Frontal cortex (tissue), 4 donors: ENCODE measurements at places on chromosomes 6 and 20. TPM values are rescaled to one million over a fixed set of nuclear protein-coding genes. Genes with fewer than 3 reads are reported as not detected.
A peak's percentile ranks its signal among the peaks of the same experiment; 100 is the strongest.

The SLC24A3 gene
- 13.5 TPM for total RNA-seq

The CPNE5 gene
- total RNA-seq, result 12.6 TPM

The CYP24A1 gene
- total RNA-seq, result 0.41 TPM

The ITCH gene
- 102 TPM for total RNA-seq

The FAM229B gene
- total RNA-seq, result 24.1 TPM

The PLN gene
- 0.82 TPM for total RNA-seq

The WFDC5 gene
- not detected for total RNA-seq

The MROH8 gene
- total RNA-seq, result 5.3 TPM

- no peak for DNase-seq
These were observed 12.3 kb downstream of the BTBD3 start for GRCh38 chr20:11929947-11930346.

DNA sequence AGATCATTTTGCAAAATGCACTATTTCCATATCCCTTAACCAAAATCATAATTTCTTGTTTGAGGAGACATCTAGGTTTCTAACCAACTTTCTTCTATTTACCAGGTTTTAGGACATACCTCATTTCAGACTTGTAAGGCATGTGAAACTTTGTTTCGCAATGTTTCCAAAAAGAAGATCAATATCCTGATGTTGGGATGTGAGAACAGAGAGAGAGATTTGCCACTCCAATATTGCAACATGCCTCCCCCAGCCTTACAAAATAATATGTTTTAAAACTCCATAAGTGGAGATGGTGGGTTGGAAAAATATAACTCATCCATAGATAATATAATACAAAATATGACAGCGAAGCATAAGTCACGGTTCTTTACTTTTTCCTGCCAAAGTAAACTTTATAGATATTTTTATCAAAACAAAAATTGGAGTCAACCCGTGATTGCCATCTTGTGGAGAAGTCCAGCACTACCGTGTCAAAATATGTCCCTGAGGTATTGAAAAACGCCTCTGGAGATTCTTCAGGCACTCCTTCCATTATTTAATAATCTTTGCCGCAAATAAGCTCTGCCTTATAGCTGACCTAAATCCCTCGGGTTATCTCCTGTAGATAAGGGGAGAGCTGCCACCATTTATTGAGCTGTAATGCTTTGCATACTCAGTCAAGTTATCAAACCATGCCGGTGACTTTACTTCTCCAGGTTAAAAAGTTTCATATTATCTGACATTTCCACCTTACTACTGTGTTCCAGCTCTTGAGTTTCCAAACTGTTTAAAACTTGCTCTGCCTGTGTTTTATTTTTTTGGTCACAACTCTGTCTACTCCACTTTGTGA is 534.2 kb downstream of the HACE1 start:
- peak; percentile 12 for DNase-seq

GRCh38 chr6:119844387-119844786 is 494.8 kb upstream of the MAN1A1 start:
- no peak for DNase-seq

DNA sequence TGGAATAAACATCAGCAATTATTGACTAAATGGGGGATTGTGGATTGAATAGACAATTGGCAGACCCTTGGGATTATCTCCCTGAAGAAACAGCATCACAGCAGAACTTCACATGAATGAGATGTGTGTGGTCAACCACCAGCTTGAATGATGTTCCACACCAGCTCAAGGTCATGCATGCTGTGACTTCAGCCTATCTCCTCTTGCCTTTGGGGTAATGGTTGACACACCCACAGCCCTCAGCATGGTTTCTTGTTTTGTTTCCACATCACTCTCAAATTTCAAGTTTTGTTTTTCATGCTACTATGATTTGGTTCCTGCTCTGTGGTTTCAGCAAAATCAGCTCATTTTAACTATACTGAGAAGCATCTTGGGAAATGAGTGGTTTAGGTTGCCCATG is 94.3 kb downstream of the PAK5 start:
- DNase-seq, result no peak

- peak; percentile 60 for DNase-seq
These were observed 27.4 kb downstream of the MGME1 start for GRCh38 chr20:17995967-17996819.

GRCh38 chr6:136334465-136334846 is 44.8 kb upstream of the BCLAF1 start:
- no peak for DNase-seq

GRCh38 chr20:22842793-22843192 is 192.3 kb upstream of the SSTR4 start:
- DNase-seq, result no peak

DNA sequence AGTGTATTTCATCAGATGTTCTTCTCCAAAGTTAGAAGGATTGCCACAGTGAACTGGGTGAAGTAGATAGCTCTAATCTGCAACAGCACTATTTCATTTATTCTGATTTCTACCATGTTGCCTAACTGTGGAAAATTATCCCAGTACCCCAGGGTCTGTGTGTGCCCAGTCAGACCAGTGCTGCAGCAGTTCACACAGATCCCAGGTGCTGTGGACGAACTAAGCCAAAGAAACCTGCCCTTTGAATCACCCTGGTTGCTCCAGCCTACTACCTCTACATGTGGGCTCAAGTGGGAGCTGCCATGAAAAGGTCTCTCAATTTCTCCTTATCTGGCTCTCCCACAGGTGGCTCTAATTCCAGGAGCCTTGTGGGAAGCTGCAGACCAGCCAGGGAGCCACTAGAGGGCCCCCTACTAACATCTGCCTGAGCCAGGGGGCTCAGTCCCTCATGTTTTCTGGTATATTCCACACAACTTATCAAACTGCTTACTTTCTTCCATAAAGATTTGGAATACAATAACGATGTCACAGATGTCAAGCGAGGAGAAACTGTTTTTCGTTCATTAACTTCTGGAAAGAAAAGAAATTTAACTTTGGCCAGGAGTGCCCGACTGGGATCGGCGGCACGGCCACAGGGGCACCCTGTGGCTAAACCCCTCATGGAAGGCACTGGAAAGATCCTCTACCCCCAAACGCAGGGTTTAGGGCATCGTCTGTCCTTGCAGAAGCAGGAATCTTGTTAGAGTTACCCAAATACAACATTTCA is 31.6 kb upstream of the LY86 start:
- no peak for DNase-seq

DNA sequence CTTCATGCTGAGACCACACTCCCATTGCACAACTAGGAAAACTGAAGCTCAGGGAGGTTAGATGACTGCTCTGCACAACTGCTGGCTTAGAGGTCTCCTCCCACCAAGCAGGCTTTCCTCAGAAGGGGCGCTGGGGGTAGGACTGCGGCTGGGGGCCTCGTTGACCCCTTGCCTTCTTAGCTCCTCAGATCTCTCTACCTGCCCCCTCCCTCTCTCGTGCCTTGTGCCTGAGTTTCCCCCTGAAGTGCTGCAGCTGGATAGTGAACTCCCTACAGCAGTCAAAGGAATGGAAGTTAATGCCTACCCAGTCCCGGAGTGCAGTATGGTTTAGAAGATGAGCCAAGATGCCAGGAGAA is 149.8 kb downstream of the GRM4 start:
- no peak for DNase-seq

DNA sequence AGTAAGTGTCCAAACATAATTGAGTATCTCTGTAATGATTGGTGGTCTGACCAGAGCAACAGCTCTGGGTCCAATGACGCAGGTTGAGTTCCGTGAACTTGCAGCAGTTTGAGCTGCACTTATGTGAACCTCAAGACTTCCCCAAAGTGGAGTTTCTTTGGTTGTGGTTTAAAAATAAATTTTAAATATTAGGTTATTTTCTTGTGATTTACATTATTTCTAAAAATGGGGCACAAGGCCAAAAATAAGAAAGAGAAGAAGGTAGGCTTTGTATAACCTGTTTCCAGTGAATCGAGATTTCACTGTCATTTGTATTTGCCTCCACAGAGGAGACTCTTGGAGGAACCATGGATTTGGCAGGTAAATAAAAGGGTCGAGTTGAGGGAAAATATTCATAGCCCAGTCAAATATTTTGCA is 166.4 kb upstream of the ZNF217 start:
- no peak for DNase-seq

GRCh38 chr6:38552121-38552520 is 87.6 kb downstream of the BTBD9 start:
- DNase-seq, result no peak

DNA sequence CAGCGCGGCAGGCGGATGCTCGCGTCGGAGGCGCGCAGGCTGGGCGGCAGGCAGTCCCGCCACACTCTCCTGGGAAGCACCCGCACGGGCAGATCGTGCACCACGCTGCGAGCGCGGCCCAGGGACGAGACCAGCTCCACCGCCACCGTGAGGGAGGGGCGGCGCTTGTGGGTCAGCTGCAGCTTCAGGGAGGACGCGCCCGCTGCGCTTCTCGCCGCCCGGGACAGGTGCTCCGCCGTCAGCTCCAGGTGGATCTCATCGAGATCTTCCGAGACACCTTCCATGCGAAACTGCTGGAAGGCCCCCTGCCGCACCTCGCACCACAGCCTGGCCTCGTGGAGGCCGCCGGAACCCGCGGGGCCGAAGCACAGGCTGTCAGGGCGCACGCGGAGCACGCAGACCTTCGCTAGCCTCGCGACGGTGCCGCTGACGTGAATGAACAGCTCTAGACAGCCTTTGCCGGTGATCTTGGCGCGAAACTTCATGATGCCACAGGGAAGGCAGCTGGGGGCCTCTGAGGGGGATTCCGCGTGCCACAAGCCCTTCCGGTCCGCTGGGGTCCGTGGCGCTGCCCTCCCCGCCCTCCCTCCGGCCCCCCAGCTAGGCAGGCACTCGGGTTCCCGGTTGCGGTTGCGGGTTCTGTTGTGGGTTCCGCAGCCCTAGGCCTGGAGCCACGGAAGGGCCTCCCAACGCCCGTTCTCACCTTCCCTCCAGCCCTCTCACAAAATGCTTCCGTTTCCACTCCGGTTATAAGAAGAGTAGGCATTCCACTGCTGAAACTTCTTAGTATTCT is at the start of gene HUS1B:
Gene HUS1B (minus strand): TSS at position 641 of the 793 bp plus-strand sequence. CDS start 156 bp downstream, at position 485.
- DNase-seq, result no peak

- no peak for DNase-seq
These were observed 637.8 kb upstream of the EYS start for GRCh38 chr6:66344796-66345195.

- no peak for DNase-seq
These were observed 7.8 kb upstream of the DUSP22 start for GRCh38 chr6:284486-284885.

DNA sequence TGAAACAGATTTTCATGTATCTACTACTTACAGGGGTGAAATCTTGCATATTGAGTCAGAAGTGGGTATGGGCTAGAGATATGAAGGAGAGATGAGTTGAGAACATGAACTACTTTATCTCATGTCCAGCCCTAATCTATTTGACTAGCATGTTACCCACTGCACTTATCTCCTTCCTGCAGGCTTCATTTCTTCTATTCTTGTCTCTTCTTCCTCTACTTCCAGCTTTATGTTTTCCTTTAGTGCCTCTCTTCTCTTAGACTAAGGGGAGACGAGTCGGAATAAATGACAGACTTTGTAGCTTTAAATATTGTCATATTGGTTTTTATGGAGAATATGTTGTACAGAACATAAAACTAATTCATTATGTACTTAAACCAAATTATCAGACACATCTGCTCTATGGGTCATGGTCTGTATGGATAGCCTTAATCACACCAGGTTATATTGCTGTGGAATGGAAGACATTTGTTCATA is 5.3 kb downstream of the RAB32 start:
- no peak for DNase-seq

- DNase-seq, result no peak
These were observed 379.5 kb upstream of the SULF2 start for GRCh38 chr20:48164566-48165400.

DNA sequence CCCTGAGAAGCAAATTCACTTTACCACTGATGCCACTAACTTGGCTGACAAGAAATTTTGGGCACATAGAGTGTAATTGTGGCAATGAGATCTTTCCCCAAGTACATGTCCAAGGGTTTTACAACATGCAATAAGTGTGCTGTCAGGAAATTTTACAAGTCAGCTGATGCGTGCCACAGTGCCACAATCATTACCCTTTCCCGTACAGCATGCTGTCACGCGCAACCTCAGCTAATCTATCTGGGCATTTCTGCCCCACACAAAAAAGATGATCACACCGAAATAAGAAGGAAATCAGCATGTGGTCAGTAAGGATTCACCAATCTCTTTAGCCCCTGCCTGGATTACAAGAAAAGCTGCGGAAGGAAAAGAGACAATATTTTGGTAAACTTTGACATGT is 163.6 kb upstream of the PREP start:
- DNase-seq, result no peak

GRCh38 chr20:53243152-53243551 is 271.0 kb downstream of the TSHZ2 start:
- DNase-seq, result no peak

DNA sequence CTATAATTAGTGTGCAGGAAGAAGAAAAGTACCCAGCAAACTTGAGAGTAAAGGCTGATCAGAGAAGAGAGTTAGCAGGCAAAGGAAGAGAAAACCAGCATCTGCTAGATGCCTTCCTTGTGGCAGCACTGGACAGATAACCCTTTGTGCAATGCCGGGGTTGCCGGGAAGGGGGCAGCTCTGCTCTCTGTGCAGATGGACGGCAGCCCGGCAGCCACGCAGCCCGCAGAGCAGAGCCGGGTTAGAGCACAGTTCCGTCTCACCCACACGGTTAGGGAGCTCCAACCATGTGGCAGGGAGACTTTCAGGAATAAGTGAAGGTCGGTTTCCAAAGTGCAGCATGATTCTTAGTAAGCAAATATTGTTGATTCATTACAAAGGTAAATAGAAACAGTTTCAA is 80.0 kb upstream of the RPS6KA2 start:
- DNase-seq, result no peak

DNA sequence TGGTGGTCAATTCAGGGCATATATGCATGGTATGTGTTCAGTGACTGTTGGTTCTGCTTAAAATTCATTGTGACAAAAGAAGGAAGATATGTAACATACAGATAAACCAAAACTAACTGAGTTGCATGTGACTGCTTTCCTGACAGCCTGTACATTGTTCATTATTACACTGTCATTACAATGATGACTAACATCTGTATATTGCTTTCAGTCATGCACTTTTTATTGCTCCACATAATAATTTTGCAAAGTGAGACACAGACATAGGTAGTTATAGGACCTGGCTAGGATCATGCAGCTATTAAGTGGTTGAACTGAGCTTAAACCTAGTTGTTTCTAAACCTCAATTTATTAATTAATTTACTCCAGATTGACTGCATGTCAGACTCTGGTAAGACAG is 703.2 kb downstream of the HDGFL1 start:
- DNase-seq, result no peak

GRCh38 chr20:20411402-20411801 is 43.5 kb downstream of the INSM1 start:
- no peak for DNase-seq

GRCh38 chr6:168376811-168377483 is 57.4 kb upstream of the DACT2 start:
- no peak for DNase-seq

GRCh38 chr6:102582569-102582968 is 1189.1 kb downstream of the GRIK2 start:
- DNase-seq, result no peak

DNA sequence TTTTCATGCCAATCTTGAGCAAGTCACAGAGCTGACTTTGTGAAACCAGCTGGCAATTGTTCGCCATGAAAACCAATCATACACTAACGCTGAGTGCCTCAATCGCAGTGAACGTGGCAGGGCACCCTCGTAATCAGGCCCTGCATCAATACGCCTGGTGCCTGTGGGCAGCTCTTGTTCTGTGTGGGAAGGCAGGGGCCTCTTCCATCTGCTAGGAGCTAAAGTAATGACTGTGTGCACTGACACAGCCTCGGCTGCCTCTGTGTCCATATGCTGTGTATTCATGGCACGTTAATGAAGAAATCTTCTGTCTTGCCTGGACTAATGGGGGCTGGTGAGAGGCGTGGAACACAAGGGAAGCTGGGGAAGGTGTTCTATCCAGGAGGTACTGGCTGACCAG is 27.8 kb upstream of the SYNDIG1 start:
- DNase-seq, result no peak

- DNase-seq, result no peak
These were observed 477 bp upstream of the MOXD1 start for GRCh38 chr6:132401618-132402285.
